ENCODE measurements at places on chromosomes 4 and X.

DNA sequence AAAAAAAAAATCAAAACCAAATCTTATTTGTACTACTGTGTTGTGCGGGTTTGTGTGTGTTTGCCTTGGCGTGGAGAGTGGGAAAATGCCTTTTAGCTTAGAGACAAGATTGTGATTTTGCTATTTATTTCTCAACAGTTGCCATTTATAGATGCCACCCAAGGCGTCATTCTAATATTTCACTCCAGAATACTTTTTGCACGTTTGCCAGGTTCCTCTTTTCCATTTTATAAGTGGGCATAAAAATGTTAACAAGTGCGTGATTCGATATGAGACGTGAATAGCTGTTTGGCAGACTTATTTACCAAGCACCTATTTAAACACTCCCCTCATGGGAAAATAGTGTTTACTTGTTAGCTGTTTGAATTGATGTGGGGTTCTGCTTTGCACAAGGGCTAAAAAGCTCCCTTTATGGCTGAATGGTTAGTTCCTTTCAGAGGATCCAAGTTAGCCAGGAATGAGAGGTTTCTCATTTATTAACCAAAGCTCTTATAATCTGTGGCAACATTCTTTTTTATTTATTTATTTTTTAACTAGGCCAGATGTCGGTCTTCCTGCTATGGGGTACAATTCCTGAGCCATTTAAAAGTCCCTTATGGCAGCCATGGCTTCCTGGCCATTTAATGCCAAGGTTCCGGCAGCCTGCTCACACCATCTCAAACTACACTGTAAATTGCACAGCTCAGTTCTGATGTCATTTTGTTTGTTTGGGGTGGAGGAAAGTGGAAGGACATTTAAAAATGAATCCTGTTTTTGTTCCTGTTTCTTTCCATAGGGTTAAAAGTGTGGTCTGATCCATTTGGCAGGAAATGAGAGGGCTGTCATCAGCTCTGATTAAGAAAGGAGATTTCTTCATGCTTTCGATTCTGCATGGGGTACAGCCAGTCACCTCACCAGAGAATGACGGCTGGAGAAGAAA lies 14.6 kb downstream of the SMIM20 start:
- DNase-seq = no peak

DNA sequence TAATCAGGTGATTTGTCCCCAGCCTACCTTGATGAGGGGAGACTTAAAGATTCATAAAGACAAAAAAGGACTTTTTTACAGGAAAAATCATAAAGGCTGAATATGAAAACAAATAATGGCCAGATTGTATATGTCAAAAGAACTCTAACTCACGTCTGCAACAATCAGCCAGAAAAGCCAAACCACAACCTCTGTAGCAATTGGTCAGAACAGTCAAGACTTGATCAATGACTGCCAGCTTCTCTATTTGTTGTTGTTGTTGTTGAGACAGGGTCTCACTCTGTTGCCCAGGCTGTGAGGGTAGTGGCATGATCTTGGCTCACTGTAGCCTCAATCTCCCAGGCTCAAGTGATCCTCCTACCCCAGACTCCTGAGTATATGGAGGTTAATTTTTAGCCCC lies 35.9 kb upstream of the PPA2 start:
- DNase-seq = no peak

GRCh38 chr4:103720661-103721060 lies 876 bp upstream of the TACR3 start:
- no peak for DNase-seq

GRCh38 chr4:88320780-88321373 lies 36.5 kb upstream of the PPM1K start:
- DNase-seq = peak; percentile 73

- DNase-seq = no peak
Observed at GRCh38 chrX:123486297-123486696, 246.6 kb downstream of the THOC2 start.

- no peak for DNase-seq
Observed at GRCh38 chrX:24014388-24015018, 12.5 kb downstream of the KLHL15 start.

GRCh38 chr4:18077808-18078207 lies 56.3 kb upstream of the LCORL start:
- DNase-seq = no peak

- no peak for DNase-seq
Observed at GRCh38 chrX:150203248-150203645, 159.9 kb upstream of the MAMLD1 start.

- DNase-seq = peak; percentile 26
Observed at GRCh38 chr4:10722957-10723356, 38.4 kb upstream of the CLNK start.

- no peak for DNase-seq
Observed at GRCh38 chr4:120622601-120623000, 299.9 kb downstream of the PRDM5 start.

DNA sequence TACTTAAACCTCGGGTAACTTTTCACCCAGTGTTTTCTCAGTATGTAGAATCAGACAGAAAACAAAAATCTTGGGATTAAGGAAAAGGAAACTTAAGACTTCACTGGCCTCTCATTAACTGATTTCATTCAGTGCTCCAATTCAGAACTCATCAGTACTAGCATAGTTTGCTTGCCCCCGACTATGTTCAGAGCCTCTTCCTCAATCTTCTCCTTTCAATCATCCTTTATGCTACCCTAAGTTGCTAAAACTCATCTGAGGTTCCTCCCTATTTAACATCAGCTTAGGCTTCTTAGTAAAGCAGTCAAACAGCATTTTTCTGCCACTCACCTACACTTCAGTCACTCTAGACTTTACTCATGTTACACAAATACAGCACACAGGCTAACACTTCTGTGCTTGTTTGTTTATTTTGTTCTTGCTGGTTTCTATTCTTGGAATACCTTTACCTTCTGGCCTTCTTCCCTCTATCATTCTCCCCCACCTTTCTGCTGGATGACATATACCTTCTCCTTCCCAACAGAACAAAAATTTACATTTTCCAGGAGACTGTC lies 163.0 kb upstream of the TLL1 start:
- no peak for DNase-seq
